ENCODE measurements at places on chromosomes 16 and 17.
A peak's percentile ranks its signal among the peaks of the same experiment; 100 is the strongest.

DNA sequence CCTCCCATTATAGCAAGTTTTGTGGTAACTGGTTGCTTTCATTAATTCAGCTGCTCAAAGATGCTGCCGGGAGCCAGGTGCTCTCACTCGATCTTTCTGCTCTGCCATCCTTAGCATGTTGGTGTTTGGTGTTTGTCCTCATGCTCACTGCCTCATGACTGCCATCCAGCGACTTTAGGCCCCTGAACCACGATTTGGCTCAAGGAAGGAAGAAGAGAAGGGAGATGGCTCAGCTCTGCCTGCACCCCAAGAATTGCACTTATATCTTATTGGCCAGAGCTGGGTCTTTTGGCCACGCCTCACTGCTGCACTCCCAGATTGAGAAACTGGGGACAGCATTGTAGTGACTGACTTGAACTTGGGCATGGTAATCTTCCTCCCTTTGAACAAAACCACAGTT lies 52.7 kb downstream of the ARSG start:
- no peak for DNase-seq

- no peak for DNase-seq
Measured at GRCh38 chr16:88701581-88702370, 4.4 kb downstream of the RNF166 start.

GRCh38 chr16:88264641-88265285 lies 118.0 kb upstream of the ZNF469 start:
- DNase-seq = peak; percentile 77

DNA sequence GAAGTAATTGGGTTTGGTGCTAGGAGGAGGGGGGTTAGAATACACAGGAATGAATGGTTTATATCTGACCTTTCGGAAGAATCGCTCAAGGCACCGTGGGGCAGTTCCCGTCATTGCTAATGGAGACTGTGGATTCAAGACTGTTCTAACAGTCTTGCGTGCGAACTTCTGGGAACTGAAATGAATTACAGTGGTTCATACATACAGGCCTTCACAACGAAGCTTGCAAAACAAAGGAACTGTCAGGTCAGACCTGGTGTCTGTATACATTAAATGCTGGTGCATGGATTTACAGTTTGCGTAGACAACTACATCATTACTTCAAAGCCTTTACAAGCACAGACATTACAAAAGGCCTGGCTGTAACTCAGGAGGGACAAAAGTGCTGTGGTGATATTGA lies 983.9 kb downstream of the CDH11 start:
- no peak for DNase-seq

GRCh38 chr17:10798332-10798749 lies 5.6 kb downstream of the TMEM238L start:
- DNase-seq = no peak

- no peak for DNase-seq
Measured at GRCh38 chr16:87789437-87790291, 23.9 kb upstream of the KLHDC4 start.

GRCh38 chr17:57512258-57512657 lies 232.8 kb downstream of the CCDC182 start:
- no peak for DNase-seq

GRCh38 chr17:47966079-47966519 lies 4.8 kb upstream of the CDK5RAP3 start:
- DNase-seq = no peak

- no peak for DNase-seq
Measured at GRCh38 chr17:18262111-18262510, 1.6 kb downstream of the MIEF2 start.

- peak; percentile 69 for DNase-seq
Measured at GRCh38 chr17:28381141-28381825, 9.8 kb downstream of the SARM1 start.

- no peak for DNase-seq
Measured at GRCh38 chr16:68379472-68380347, 68.6 kb downstream of the SMPD3 start.

DNA sequence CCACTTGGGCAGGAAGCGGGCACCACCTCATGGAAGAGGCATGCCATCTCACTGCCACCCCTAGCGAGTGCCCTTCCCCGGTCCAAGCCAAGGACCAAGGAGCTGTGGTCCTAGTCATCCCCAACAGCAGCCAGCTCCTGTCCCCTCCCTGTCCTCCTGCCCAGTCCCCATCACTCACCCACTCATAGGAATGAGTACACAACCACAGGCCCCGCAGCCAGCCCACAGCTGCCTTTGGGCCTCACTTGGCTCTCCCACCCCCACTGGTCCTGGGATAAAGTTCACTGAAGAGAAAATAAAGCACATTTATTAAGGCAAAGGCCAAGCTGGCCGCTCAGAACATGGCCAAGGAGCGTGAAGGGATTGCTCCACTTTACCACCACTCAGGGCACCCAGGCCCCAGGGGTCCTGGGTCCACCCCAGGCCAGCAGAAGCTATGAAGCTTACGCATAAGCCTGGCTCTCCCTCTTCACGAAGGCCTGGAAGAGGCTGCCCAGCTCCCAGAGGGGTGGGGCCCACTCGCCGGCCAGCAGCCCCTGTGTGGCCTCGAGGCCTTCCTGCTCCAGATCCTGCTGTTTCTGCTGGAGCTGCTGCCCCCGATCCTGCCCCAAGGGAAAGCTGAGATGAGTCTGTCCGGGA lies 3.6 kb downstream of the SCRN2 start:
- DNase-seq = no peak

DNA sequence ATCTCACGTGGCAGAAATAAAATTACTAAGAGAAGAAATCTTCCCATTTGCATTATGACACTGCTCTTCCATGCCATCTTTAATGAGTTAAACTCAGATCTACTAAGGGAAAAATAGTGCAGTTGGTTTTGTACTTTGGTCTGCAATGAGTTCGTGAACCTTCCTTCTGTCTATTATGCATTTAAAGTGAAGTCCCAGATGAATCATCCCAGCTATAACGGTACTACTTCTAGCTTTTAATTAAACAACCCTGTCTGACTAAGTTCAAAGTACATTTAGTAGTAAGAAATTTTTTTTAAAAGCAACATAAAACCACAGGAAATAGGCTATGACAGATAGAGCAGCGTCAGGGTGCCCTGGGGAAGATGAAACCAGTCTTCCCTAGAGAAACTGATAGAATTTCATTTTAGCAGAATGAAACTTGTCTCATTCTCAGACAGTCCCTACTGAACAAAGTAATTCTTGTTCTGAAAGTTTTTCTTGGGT lies 1.8 kb downstream of the TMIGD1 start:
- peak; percentile 23 for DNase-seq

GRCh38 chr16:61296814-61297213 lies 739.4 kb downstream of the CDH8 start:
- DNase-seq = no peak

DNA sequence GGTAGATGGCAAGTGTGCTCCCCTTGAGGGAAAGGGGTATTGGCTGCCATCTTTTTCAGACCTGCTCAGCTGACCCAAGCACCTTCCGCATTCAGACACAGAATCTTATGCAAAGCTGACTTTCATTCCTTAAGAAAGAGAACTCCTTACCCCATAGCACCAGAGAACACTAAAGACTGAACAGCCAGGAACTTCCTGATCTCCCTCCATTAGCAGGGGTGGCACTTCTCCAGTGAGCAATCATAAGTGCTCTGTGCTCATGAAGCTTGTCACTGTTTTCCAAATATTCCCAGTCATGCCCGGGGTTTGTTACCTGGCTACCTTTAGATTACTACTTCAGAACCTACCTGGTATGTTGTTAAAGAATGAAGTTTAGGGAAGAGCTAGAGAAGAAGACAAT lies 11.9 kb downstream of the HSD17B2 start:
- no peak for DNase-seq

DNA sequence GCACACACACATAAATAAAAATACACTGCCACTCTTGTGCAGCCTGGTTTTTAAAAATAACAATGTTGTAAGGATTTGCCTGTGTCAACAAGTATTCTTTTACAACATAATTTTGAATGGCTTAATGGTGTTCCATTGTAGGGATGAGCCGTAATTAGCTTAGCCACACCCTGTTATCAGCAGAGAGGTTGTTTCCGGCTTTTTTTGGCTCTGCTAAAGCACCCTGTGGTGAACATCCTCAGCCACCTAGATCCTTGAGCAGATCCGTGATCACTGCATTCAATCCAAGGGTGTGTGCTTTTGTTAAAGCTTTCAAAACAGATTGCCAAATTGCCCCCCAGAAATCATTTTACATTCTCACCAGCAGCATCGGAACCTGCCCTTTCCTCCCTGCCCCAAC lies 7.0 kb downstream of the KATNB1 start:
- DNase-seq = no peak

- peak; percentile 67 for DNase-seq
Measured at GRCh38 chr16:68229431-68230175, 6.3 kb downstream of the ESRP2 start.

GRCh38 chr17:28118362-28118761 lies 75.9 kb downstream of the NLK start:
- no peak for DNase-seq

DNA sequence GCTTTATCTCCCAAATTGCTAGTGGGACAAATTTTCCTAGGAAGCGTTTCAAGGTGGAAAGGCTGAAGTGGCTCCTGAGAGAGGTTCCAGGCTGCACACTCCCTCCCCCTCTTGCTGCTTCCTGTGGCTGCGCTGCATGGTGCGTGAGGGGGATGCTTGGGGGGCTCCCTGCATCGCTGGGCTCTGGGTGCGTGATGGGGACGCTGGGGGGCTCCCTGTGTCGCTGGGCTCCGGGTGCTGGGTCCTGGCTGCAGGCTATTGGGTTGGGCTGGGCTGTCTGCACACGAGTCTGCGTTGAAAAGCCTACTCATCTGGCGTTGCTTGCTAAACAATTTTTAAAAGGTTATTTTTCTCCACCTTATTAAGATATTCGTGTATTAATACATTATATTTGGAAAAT lies 30.1 kb downstream of the NDEL1 start:
- no peak for DNase-seq

Measured in GM20000 (cell line).